ENCODE measurements at places on chromosomes 3 and 15. TPM values are rescaled to one million over a fixed set of nuclear protein-coding genes. Genes with fewer than 3 reads are reported as not detected.

- no peak for DNase-seq
- H3K27ac ChIP-seq, result no peak overlapping the region
- no peak overlapping the region for H3K4me3 ChIP-seq
- peaks cover 11% of the 10 kb centered on the region for H3K27me3 ChIP-seq
These were observed 33.7 kb downstream of the IDH3A start for GRCh38 chr15:78182821-78183220.

DNA sequence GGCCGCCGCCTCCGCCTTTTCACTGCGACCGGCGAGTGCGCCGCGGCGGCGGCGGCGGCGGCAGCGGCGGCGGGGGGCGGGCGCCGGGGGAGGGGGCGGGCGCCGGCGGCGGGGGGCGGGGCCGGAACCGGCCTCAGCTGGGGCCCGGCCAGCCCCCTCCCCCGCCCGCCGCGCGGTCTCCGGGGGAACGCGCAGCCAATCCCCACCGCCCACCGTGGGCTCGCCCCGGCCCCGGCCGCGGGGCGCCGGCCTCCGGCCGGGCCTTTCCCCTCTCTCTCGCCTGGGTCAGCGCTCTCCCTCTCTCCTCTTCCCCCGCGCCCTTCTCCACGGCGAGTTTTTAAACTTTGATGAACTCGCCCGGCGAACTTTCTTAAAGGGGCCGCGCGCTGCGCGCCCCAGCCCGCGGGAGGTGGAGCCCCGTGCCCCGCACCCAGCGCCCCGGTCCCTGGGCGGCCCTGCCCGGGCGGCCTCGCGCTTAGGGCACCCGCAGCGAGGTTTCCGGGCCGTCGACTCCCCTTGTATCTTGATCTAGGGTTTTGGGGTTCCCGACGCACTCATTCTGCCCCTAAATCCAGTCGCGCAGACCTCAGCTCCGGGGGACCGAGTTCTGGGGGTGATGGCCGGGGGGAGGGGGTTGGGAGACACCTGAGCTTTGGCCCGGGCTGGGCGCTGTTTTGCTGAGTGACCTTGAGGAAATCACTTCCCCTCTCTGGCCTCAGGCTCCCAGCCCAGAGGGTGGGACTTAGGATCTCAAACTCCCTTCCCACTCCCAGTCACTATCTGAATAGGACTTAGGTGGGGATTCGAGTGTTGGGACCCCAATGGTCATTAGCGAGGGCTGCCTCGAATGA is at the start of gene RBPMS2:
TSS of gene RBPMS2 (minus strand) at position 39 of the 851 bp plus-strand sequence. CDS start 270 bp downstream, outside the sequence.
- H3K27ac ChIP-seq, result no peak within 1 kb of the TSS
- H3K36me3 ChIP-seq, result no peaks in the 10 kb centered on the region
- peaks cover 4% of the 10 kb centered on the region for H3K27me3 ChIP-seq
- H3K4me1 ChIP-seq, result no peaks in the 10 kb centered on the region

GRCh38 chr15:83767741-83768140 is 113.8 kb downstream of the ADAMTSL3 start:
- H3K27ac ChIP-seq, result no peak overlapping the region
- no peaks in the 10 kb centered on the region for H3K27me3 ChIP-seq
- H3K4me3 ChIP-seq, result no peak overlapping the region
- no peaks in the 10 kb centered on the region for H3K4me1 ChIP-seq

DNA sequence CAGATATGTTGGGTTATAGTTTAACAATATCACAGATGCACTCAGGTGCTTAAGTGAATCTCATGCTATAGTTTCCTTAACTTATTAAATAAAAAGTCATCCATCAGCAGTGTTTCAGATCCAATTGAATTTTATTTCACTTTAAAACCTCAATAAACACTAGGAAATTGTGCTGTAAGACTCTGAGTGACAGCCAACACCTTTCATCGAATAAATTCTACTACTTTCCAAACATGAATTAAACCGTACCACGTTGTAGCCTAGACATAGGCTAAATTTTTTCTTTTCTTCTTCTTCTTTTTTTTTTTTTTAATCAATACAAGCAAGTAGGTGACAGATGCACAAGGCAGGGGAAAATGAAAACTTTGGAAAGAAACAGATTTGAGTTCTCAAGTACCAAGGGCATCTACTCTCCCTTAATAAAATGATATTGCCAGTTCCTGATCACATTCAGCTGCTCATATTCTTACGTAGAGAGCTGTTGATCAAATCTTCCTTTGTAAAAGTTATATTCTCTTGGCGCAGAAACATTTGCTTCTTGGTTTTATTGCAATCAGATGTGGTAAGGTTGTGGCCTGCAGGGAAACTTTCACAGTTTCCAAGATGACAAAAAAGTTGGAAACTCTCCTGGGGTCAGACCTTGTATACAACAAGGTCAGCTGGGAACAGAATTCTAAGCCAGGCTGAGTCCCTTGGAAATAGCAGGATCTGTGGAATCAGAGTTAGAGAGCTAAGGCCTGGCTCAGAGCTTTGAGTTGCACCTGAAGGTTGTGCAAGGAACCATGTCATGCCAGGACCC is 147.7 kb downstream of the CD47 start:
- peak overlapping the region; percentile 10 for H3K27ac ChIP-seq
- H3K36me3 ChIP-seq, result no peaks in the 10 kb centered on the region
- H3K27me3 ChIP-seq, result no peaks in the 10 kb centered on the region
- peak; percentile 35 for DNase-seq

The MUC20 gene
- not detected for total RNA-seq

The CFAP100 gene
- total RNA-seq, result not detected

All from GM23248 (cell line).